Spleen (tissue), 13 donors: ENCODE measurements at places on chromosomes 12 and 14. TPM values are rescaled to one million over a fixed set of nuclear protein-coding genes. Genes with fewer than 3 reads are reported as not detected.

- DNase-seq: no peak
Observed at GRCh38 chr12:1595026-1595561, 713 bp upstream of the FBXL14 start.

The PPP2R5E gene
- polyA plus RNA-seq: 7.2 TPM

- DNase-seq: no peak
Observed at GRCh38 chr12:93682846-93683261, 5.7 kb downstream of the CRADD start.

GRCh38 chr14:94180655-94181271, 6.6 kb downstream of the PPP4R4 start:
- no peak for DNase-seq

The SLC7A7 gene
- 35.3 TPM for polyA plus RNA-seq

- DNase-seq: no peak
Observed at GRCh38 chr12:114397978-114398881, 7.7 kb downstream of the TBX5 start.

The PTHLH gene
- polyA plus RNA-seq: 0.45 TPM

GRCh38 chr14:60233891-60234290, 15.1 kb upstream of the PPM1A start:
- DNase-seq: no peak

DNA sequence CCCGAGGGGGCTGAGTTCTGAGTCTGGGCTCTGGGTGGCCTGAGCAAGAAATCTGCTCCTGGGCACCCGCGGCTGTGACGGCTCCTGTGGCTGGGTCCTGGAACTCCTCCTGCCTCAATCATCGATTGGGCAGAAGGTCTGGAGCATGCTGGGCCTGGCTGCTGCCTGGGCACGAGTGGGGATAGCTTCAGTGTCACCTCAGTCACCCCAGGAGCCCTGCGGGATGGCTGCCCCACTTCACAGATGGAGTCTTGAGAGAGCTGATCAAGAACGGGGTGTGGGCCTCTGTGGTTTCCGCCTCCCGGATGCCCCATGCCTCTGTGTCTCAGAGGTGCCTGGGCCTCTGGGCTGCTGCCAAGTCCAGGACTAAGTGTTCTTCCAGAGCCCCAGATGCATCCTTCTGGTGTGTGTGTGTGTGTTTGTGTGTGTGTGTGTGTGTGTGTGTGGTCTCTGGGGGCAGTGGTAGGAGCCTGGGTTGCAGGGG, 185.6 kb upstream of the C14orf180 start:
- peak; percentile 92 for DNase-seq

The CCND2 gene
- 15.2 TPM for polyA plus RNA-seq

- no peak for DNase-seq
Observed at GRCh38 chr12:32559434-32559833, 119.7 kb upstream of the DNM1L start.

- peak; percentile 62 for DNase-seq
Observed at GRCh38 chr14:100864960-100865681, 38.4 kb downstream of the RTL1 start.

The LBHD2 gene
- polyA plus RNA-seq: not detected

DNA sequence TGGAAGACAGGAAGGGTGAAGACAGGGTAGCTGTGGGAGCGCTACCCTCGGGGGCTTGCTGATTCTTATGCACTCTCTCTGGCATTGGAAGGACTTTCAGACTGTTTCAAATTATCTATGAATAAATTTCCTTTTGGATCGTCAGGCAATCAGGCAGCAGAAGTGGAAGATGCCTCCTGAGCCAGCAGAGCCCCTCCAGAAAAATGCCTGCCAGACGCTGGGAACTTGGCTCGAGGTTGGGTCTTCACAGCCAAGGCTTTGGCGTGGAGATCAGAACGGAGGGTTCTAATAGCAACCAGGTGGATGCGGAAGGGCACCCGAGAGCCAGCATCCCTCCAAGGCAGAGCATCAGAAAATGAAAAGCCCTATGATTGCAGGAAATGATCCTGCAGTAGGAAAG, 119.2 kb upstream of the RFLNA start:
- no peak for DNase-seq

GRCh38 chr14:100975671-100976070, 72.1 kb upstream of the RTL1 start:
- no peak for DNase-seq

- no peak for DNase-seq
Observed at GRCh38 chr14:69710378-69710777, 56.6 kb upstream of the SRSF5 start.

DNA sequence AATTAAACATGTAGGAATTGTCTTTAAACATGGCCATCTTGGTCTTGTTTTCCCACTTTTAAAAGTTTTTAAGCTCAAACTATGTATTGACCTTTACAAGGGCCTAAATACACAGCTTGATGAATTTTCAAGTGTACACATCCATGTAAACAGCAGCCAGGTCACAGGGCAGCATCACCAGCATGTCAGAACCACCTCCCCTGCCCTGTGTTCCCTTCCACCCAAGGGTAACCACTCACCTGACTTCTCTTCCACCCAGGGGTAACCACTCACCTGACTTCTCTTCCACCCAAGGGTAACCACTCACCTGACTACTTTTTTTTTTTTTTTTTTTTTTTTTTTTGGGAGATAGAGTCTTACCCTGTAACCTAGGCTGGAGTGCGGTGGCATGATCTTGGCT, 4.6 kb downstream of the FBXW8 start:
- no peak for DNase-seq

DNA sequence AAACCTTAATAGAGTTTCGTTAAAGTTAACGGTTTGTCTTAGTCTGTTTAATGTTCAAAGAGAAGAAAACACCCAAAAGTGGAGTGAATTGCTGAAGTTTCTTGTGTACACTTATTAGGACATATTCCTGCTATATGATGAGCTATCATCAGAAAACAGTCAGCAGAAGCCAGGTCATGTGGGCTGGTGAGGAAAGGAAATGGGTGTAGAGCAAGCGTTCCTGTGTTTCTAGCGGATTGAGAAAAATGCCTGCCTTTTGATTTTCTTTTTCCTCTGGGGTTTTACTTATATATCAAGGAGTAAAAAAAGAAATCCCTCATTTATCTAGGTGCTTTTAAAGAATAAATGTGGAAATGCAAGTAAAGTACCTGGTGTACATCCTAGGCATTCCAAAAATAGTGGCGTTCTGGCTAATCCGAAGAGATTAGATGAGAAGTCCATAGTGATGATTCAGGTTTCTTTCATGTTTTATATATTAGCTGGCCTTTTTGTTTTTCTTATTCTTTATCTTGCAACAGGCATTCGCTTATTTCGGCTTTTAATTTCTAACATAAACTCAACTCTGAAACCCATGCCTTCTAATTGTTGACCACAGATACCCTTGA, 50.7 kb downstream of the FLRT2 start:
- no peak for DNase-seq

GRCh38 chr14:75811872-75812499, 150.9 kb downstream of the TTLL5 start:
- DNase-seq: no peak

The TPH2 gene
- polyA plus RNA-seq: not detected

DNA sequence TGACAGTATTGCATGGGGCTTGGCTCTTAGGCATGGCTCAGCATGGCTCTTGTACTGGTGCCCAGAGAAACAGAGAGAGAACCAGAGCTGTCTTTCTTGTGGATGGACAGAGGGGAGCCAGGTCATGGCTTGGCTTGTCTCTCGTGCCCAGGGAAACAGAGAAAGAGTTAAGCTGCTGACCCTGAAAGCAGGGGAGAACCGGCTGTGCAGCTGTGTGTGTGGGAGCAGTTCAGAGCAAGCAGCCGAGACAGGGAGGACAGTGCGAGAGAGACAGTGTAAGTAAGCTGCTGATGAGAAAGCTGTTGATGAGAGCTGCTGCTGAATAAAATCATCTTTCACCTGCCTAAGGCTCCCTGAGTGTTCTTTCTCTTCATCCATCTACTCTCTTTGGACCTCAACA, 61.3 kb upstream of the DDHD1 start:
- DNase-seq: no peak

The IFI27L1 gene
- polyA plus RNA-seq: 7.5 TPM

DNA sequence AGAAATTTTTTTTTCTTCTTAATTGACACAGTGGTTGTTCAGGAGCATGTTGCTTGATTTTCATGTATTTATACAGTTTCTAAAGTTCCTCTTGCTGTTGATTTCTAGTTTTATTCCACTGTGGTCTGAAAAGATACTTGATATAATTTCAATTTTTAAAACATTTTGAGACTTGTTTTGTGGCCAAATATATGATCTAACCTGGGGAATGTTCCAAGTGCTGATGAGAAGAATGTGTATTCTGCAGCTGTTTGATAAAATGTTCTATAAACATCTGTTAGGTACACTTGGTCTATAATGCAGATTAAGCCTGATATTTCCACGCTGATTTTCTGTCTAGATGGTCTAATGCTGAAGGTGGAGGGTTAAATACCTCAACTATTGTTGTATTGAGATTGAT, 151.4 kb upstream of the IFNG-AS1 start:
- DNase-seq: no peak

DNA sequence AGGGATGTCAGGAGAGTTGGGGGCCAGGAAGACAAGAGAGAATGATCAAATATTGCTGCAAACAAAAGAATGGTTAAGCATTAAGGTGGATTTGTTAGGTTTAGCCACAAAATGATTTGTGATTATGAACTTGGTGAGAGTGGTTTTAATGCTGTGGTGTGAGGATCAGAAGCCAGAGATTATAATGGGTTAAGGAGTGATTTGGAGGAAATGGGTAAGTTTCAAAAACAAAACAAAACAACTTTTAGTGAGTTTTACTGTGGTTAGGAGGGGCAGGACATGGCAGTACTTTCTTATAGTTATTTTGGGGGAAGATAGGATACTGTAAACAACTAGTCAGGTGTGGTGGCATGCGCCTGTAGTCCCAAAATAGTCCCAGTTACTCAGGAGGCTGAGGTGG, 24.0 kb downstream of the DIP2B start:
- no peak for DNase-seq

The CCDC63 gene
- polyA plus RNA-seq: not detected

GRCh38 chr12:87596636-87597035, 432.6 kb downstream of the C12orf50 start:
- DNase-seq: no peak

DNA sequence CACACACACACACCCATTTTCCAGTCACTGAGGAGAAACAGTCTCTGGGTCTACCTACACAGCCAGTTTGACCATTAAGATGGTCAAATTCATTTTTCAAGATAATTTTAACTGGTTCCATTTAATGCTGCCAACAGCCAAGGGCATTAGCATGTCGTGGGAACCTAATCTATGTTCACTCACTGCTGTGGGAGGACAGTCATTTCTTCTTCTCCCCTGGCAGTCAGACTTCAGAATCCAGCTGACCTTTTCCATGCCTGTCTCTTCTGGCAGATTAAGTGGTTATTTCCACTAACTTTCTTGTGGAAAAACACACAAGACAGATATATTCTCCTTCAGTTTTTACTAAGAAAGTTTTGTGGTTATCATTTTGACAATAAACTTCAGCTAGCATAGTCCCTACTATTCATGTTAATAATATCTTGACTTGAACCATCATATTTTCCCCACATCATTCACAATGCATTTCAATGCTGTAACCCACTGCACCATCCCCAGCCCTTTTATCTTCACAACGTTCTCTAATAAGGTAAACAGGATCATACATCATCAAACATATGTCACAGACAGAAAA, 82.2 kb downstream of the DAD1 start:
- DNase-seq: no peak

The B4GALNT1 gene
- 0.83 TPM for polyA plus RNA-seq

- no peak for DNase-seq
Observed at GRCh38 chr12:25337916-25338315, 87.2 kb upstream of the KRAS start.

DNA sequence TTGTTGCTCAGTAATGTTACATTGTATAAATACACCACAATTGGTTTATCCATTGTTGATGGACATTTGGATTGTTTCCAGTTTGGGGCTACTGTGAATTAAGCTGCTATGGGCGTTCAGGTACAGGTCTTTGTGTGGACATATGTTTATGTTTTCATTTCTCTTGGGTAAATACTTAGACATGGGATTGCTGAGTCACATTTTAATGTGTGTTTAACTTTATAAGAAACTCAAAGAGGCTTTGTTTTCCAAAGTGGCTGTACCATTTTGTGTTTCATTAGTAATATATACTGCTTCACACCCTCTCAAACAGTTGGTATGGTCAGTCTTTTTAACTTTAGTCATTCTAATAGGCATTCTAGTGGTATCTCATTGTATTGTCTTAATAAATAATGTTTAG, 225.0 kb downstream of the SPTSSA start:
- DNase-seq: no peak

DNA sequence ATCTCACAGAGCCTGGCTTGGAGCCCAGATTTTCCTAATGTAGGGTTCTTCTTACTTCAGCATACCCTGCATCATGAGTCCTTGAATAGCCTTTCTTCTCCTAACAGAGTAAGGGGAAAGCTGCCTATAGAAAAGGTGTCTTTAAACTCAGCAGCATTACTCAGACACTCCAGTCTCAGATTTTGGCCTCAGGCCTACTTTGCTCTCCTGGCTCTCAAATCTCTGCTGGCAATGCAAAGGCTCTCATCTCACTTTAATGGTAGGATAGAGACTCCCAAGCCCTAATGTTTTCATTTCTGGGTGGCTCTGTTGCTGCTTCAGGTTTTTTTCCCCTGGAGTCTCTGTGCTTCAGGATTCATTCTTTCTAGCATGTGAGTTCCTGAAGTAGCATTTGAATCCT, 9.1 kb upstream of the NKX2-8 start:
- DNase-seq: no peak

DNA sequence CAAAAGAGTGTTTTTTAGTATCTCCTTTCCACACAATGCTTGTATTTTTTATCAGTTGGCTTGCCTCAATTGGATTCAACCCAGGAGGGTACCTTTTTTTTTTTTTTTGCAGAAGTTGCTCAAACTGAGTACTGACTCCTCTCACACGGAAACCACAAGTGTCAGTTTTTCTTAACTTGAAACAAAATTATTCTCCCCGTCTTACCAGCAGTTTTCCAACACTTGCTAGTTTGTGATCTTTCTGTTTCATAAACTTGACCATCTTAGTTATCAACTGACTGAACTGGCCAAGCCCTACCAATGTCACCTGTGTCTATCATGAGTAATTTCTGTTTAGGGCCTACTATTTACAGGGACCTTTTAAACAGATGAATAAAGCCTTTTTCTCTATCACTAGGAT, 34.1 kb upstream of the ITPR2 start:
- no peak for DNase-seq

The STYK1 gene
- polyA plus RNA-seq: 0.26 TPM

DNA sequence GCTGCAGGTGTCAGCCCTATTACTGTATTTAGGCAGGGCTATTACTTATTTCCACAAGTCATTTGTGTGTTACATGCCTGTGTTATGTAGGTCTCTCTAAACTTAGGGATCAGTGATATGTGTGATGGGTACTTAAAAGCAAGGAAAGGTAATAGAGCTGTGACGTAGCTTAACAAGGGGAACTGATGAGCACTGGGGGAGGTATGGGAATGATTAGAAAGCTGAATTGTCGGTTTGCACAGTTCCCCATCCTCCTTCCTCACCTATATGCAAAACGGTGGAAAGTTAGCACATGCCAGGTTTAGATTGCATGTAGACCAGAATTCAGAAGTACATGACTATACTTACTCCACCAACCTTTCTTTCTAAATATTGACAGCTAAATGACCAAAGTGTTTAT, 494.3 kb upstream of the GARIN6 start:
- no peak for DNase-seq

- no peak for DNase-seq
Observed at GRCh38 chr14:65346895-65347294, 65.6 kb upstream of the FUT8 start.

GRCh38 chr12:125004621-125005020, 11.2 kb downstream of the BRI3BP start:
- DNase-seq: no peak

The SLC25A21 gene
- 0.15 TPM for polyA plus RNA-seq

The SOAT2 gene
- 0.99 TPM for polyA plus RNA-seq
